ENCODE measurements at places on chromosomes 7 and 10. TPM values are rescaled to one million over a fixed set of nuclear protein-coding genes. Genes with fewer than 3 reads are reported as not detected.

Gene LRGUK
- 7.1 TPM for total RNA-seq

Gene HTR7
- total RNA-seq, result 41.0 TPM

- H3K36me3 ChIP-seq, result peaks cover 34% of the 10 kb centered on the region
- H3K4me3 ChIP-seq, result no peak overlapping the region
- no peak overlapping the region for H3K27ac ChIP-seq
- DNase-seq, result no peak
- H3K27me3 ChIP-seq, result no peaks in the 10 kb centered on the region
- no peaks in the 10 kb centered on the region for H3K4me1 ChIP-seq
Observed at GRCh38 chr10:97454330-97455036, 8.5 kb downstream of the ZDHHC16 start.

DNA sequence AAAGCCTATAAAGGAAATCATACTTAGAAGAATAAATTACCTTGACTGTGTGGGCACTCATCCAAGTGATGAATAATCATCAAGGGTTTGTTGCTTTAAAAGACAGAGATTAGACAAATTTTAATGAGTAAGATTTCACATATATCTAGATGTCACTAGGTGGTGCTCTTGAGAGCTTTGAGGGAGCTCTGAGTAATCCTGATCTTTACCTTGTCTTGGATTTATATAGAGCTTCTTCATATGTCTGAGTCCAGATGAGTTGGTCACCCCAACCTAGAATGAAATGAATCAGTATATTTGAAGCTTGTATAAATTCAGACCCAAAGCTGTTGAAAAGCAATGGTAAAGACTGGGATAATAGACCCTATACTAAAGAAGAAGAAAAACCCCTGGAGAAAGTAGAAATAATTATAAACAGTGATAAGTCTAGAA lies 3.7 kb downstream of the AGR2 start:
- no peaks in the 10 kb centered on the region for H3K27me3 ChIP-seq
- DNase-seq, result peak; percentile 63
- H3K27ac ChIP-seq, result no peak overlapping the region
- no peaks in the 10 kb centered on the region for H3K36me3 ChIP-seq
- H3K4me3 ChIP-seq, result no peak overlapping the region
- H3K4me1 ChIP-seq, result peaks cover 6% of the 10 kb centered on the region

- H3K4me3 ChIP-seq, result no peak overlapping the region
- no peak overlapping the region for H3K27ac ChIP-seq
- no peaks in the 10 kb centered on the region for H3K4me1 ChIP-seq
- no peaks in the 10 kb centered on the region for H3K36me3 ChIP-seq
- DNase-seq, result no peak
Observed at GRCh38 chr7:119802147-119802546, 470.8 kb upstream of the KCND2 start.

- no peak for DNase-seq
- H3K27me3 ChIP-seq, result no peaks in the 10 kb centered on the region
- no peak overlapping the region for H3K27ac ChIP-seq
- H3K36me3 ChIP-seq, result no peaks in the 10 kb centered on the region
- H3K4me1 ChIP-seq, result no peaks in the 10 kb centered on the region
Observed at GRCh38 chr10:124679401-124679800, 64.8 kb downstream of the FAM53B start.

DNA sequence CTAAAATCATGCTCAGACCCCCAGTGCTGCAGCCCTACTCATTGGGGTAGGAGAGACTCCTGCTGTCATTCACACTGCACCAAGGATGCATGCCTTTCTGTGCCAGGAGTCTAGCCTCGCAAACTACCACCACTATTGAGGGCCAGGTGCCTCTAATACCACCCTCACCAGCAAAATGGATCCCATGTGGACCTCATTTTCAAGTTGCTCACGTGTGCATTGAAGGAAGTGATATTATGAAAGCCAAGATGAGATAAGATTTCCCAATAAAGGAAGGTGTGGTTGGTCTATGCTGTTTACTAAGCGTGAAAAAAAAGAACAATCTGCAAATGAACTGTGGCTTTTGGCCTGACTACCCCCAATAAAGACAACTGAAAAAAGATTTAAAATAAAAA lies 7.2 kb upstream of the LAMTOR4 start:
- H3K27me3 ChIP-seq, result no peaks in the 10 kb centered on the region
- no peak overlapping the region for H3K27ac ChIP-seq
- no peaks in the 10 kb centered on the region for H3K36me3 ChIP-seq
- DNase-seq, result no peak
- no peak overlapping the region for H3K4me3 ChIP-seq

GRCh38 chr10:14153570-14154055 lies 177.1 kb downstream of the FRMD4A start:
- DNase-seq, result peak; percentile 69
- H3K27me3 ChIP-seq, result no peaks in the 10 kb centered on the region
- H3K4me1 ChIP-seq, result no peaks in the 10 kb centered on the region
- no peak overlapping the region for H3K4me3 ChIP-seq

DNA sequence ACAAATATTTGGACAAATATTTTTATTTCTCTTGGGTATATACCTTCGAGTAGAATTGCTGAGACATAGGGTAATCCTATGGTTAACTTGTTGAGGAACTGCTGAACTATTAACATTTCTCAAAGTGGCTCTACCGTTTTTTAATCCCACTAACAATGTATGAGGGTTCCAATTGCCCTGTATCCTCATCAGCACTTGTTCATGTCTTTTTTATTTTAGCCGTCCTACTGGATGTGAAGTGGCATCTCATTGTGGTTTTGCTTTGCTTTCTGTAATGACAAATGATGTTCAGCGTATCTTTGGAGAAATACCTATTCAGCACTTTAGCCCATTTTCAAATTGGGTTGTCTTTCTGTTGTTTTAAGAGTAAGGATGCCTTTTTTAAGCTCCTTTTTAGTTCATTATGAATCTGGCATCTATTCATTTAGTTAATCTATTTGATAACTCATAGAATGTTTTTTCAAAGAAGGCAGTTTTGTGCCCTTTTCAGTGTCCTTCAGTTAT lies 40.0 kb downstream of the MCU start:
- H3K4me1 ChIP-seq, result peaks cover 14% of the 10 kb centered on the region
- DNase-seq, result no peak
- H3K27ac ChIP-seq, result no peak overlapping the region
- no peak overlapping the region for H3K4me3 ChIP-seq
- no peaks in the 10 kb centered on the region for H3K27me3 ChIP-seq
- no peaks in the 10 kb centered on the region for H3K36me3 ChIP-seq

- no peak for DNase-seq
- peaks cover 5% of the 10 kb centered on the region for H3K4me1 ChIP-seq
- peaks cover 27% of the 10 kb centered on the region for H3K27me3 ChIP-seq
Observed at GRCh38 chr7:95594185-95594584, 2.1 kb downstream of the PDK4 start.

DNA sequence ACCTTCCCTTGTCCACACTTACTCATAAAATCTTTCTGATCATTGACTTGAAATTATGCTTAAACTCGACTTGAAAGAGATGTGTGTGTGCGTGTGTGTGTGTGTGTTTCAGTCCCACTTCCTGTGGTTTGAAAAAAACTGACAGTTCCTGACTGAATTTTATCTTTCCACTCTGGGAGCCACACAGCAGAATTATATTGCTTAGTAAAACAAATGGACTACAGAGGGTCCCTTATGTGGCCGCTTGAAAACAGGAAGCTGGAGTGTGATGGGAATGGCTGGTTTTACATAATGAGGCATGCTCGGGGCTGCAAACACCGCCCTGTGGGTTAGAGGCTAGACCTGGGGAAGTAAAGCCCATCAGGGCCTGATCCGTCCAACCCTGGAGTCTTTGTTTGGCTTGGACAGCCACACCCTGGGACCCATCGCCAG lies 54.8 kb downstream of the LYZL1 start:
- H3K27ac ChIP-seq, result no peak overlapping the region
- H3K4me1 ChIP-seq, result peaks cover 7% of the 10 kb centered on the region
- H3K36me3 ChIP-seq, result no peaks in the 10 kb centered on the region
- DNase-seq, result no peak
- H3K4me3 ChIP-seq, result no peak overlapping the region

- no peaks in the 10 kb centered on the region for H3K4me1 ChIP-seq
- no peaks in the 10 kb centered on the region for H3K27me3 ChIP-seq
- H3K36me3 ChIP-seq, result no peaks in the 10 kb centered on the region
Observed at GRCh38 chr7:81449105-81449504, 320.7 kb downstream of the HGF start.

Data from GM23338 (cell line).